ENCODE measurements at places on chromosomes 5 and 9.

GRCh38 chr9:87818308-87818707 lies 64.4 kb upstream of the SPATA31E1 start:
- H3K4me1 ChIP-seq: no peaks in the 10 kb centered on the region
- H3K36me3 ChIP-seq: no peaks in the 10 kb centered on the region
- no peak overlapping the region for H3K27ac ChIP-seq
- no peak overlapping the region for H3K4me3 ChIP-seq

DNA sequence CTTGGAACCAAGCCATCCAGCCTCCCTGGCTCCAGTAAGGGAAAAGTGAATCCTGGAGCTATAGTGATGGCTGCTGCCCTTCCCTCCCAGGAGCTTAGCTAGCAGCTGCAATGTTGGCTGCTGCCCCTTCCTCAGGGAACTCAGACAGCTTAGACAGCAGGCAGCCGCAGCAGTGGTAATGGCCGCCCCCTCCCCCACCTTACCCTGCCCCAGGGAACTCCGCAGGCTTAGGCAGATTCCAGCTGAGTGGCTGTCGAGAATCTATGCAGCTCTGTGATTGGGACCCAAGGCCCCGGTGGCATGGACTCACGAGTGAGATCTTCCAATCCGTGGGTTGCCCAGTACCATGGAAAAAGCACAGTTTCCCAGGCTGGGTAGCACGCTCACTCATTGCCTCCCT lies 378.6 kb downstream of the NNT start:
- H3K4me1 ChIP-seq: no peaks in the 10 kb centered on the region
- no peaks in the 10 kb centered on the region for H3K36me3 ChIP-seq
- DNase-seq: no peak
- H3K27ac ChIP-seq: no peak overlapping the region
- H3K27me3 ChIP-seq: no peaks in the 10 kb centered on the region
- no peak overlapping the region for H3K4me3 ChIP-seq

DNA sequence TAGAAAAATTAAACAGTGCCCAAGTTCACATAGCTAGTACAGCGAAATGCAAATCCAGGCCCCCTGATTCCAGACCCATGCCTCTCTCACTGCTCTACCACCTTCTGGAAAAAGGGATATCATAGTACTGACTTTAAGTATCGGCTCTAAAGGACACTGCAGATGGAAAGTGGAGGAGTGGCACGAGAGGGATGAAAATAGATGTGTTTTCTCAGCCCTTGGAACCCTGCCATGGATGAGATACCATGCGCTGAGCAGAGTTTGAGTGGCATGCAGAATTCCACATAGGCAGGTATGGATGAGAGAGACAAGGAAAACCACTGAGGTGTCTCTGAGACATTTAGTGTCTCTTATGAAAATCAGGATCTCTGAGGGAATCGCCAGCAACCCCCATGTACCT lies 18.8 kb downstream of the CKMT2 start:
- H3K36me3 ChIP-seq: no peaks in the 10 kb centered on the region
- no peaks in the 10 kb centered on the region for H3K4me1 ChIP-seq
- H3K4me3 ChIP-seq: no peak overlapping the region
- no peaks in the 10 kb centered on the region for H3K27me3 ChIP-seq
- no peak overlapping the region for H3K27ac ChIP-seq

- no peaks in the 10 kb centered on the region for H3K36me3 ChIP-seq
- peaks cover 46% of the 10 kb centered on the region for H3K27me3 ChIP-seq
- H3K4me1 ChIP-seq: no peaks in the 10 kb centered on the region
- H3K4me3 ChIP-seq: no peak overlapping the region
- H3K27ac ChIP-seq: no peak overlapping the region
Measured at GRCh38 chr9:93865245-93865644, 89.9 kb downstream of the BARX1 start.

GRCh38 chr5:125171641-125172040 lies 425.2 kb upstream of the ZNF608 start:
- no peak for DNase-seq
- no peak overlapping the region for H3K4me3 ChIP-seq
- H3K27me3 ChIP-seq: no peaks in the 10 kb centered on the region
- no peak overlapping the region for H3K27ac ChIP-seq
- H3K36me3 ChIP-seq: no peaks in the 10 kb centered on the region
- H3K4me1 ChIP-seq: no peaks in the 10 kb centered on the region

GRCh38 chr9:72902268-72902667 lies 50.6 kb downstream of the ALDH1A1 start:
- no peak overlapping the region for H3K27ac ChIP-seq
- no peaks in the 10 kb centered on the region for H3K36me3 ChIP-seq
- no peak overlapping the region for H3K4me3 ChIP-seq
- DNase-seq: no peak
- no peaks in the 10 kb centered on the region for H3K27me3 ChIP-seq
- no peaks in the 10 kb centered on the region for H3K4me1 ChIP-seq

- no peaks in the 10 kb centered on the region for H3K4me1 ChIP-seq
- no peak for DNase-seq
Measured at GRCh38 chr9:81490605-81491331, 198.6 kb downstream of the TLE1 start.

DNA sequence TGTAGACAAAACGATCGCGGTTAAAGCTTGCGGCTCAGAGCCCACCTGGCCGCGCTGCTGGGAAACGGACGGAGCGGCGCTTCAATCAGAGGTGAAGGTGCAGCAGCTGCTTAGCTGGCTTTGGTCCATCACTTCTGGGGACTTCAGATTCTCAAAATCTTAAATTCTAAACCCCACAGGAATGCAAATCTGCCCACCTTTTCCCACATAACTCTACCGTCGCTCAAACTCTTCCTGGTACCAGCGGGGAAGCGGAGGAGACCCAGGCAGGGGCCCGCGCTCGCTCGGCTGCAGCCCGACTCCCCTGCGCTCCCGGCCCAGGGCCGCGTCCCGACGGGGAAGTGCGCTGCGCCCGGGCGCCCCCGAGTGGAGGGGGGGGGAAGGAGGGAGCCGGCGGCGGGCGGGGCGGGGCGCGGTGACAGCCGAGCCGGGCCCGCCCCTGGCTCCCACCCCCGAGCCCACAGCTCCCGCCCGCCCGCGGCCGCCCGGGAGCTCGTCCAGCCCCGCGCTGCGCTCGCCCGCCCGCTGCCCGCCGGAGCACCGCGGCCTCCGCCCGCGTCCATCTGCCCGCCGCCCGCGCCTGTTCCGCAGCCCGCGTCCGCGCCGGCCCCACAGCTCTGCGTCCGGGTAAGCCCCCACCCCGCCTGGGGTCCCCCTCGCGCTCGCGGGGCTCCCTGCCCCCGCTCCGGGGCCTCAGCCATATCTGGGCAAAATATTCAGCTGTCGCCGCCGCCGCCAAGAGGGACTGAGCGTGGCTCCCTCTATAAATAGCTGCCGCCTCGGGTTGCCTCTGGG lies at the start of gene TMOD1:
TSS of gene TMOD1 (plus strand) at position 490 of the 795 bp plus-strand sequence. CDS start 22,523 bp downstream, outside the sequence.
- H3K4me1 ChIP-seq: no peaks in the 10 kb centered on the region
- DNase-seq: no peak
- H3K27me3 ChIP-seq: peaks cover 17% of the 10 kb centered on the region

DNA sequence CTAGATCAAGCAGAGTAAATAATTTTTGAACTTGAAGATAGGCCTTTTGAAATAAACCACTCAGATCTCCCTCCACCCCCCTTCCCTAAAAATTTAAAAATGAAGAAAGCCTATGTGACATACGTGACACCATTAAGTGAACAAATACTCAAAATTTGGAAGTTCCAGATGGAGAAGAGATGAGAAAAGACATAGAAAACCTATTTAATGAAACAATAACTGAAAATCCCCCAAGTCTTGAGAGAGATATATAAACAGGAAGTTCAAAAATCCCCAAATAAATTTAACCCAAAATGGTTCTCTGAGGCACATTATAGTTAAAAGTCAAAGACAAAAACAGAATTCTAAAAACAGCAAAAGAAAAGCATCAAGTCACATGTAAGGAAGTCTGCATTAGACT lies 428.6 kb downstream of the PSAT1 start:
- H3K27ac ChIP-seq: no peak overlapping the region
- no peak overlapping the region for H3K4me3 ChIP-seq
- no peaks in the 10 kb centered on the region for H3K27me3 ChIP-seq
- no peak for DNase-seq

DNA sequence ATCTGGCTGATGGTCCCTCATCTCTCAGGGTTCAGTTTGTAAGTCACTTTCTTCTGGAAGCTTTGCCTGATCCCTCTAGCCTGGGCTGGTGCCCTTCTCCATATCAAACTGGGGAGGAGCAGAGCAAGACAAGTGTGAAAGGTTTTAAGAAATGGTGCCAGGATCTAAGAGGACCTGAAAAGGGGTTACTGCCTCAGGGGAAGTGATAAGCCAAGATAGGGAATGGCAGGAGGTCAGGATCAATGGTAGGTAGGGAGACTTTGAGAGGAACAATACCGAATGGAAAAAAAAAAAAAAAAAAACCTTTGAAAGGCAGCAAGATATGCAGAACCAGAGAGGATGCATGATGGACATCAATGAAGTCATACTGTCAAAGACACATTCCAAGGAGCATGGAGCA lies 67.5 kb upstream of the TLR4 start:
- no peaks in the 10 kb centered on the region for H3K36me3 ChIP-seq
- no peak for DNase-seq
- no peaks in the 10 kb centered on the region for H3K27me3 ChIP-seq
- no peaks in the 10 kb centered on the region for H3K4me1 ChIP-seq
- no peak overlapping the region for H3K4me3 ChIP-seq

DNA sequence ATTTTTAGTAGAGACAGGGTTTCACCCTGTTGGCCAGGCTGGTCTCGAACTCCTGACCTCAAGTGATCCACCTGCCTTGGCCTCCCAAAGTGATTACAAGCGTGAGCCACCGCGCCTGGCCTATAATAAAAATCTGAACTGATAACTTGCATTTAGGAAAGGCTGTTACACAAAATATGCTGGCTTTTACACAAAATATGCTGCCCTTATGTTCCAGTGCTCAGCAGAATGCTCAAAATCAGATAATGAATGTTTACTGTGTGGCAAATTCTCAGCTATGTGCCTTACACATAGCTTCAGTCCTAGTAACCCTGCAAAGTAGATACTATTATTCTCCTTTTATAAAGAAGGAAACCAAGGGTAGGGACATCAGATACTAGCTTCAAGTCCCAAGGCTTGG lies 141.3 kb upstream of the MSX2 start:
- no peaks in the 10 kb centered on the region for H3K36me3 ChIP-seq
- H3K4me1 ChIP-seq: no peaks in the 10 kb centered on the region
- peaks cover 2% of the 10 kb centered on the region for H3K27me3 ChIP-seq
- H3K27ac ChIP-seq: no peak overlapping the region
- no peak for DNase-seq

DNA sequence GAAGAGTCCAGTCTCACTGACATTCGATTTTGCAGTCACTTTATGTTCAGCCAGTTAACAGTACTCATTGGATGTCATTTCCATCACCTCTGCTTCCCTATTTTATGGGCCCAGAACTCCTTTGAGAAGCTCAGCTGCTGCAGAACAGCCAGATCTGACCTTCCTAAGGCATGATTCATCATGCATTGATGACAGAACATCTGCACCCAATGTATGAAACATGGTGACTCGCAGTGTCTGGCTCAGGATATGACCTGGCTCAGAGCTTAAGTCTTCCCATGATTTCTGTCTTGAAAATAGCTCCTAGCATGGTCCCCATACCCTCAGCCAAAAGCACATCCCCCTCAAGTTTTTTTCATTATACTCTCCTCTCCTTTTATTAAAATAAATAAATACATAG lies 92.6 kb upstream of the TRIM32 start:
- H3K4me3 ChIP-seq: no peak overlapping the region
- no peaks in the 10 kb centered on the region for H3K4me1 ChIP-seq
- DNase-seq: no peak
- no peaks in the 10 kb centered on the region for H3K27me3 ChIP-seq

DNA sequence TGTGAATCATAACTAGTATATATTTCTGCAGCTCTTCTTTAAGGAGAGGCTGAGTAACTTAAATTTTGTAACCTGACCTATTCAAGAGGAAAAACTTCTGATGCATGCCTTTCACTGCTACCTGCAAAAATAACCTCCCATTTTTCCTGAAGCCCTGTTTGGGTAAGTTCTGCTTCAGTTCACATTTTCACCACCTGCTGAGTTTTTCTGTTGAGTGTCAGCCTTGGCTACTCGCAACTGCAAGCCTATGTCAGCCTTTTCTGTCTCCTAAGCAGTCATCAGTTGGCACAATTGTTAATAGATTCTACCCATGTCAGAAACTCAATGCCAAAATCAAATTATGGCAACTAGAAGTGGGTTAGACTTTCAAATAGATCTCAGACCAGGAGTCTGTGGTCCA lies 8.2 kb upstream of the TNFAIP8 start:
- H3K27ac ChIP-seq: no peak overlapping the region
- no peak overlapping the region for H3K4me3 ChIP-seq
- H3K27me3 ChIP-seq: no peaks in the 10 kb centered on the region
- peaks cover 17% of the 10 kb centered on the region for H3K36me3 ChIP-seq

- no peak within 1 kb of the TSS for H3K4me3 ChIP-seq
- H3K27me3 ChIP-seq: no peaks in the 10 kb centered on the region
- H3K4me1 ChIP-seq: no peaks in the 10 kb centered on the region
- no peak within 1 kb of the TSS for H3K27ac ChIP-seq
Measured at GRCh38 chr5:132873119-132873929, at the start of gene LEAP2. Gene LEAP2 (plus strand): TSS chr5:132873668. CDS start chr5:132873695, 27 bp downstream.

GRCh38 chr9:93126151-93126781 lies 7.8 kb downstream of the NINJ1 start:
- H3K4me3 ChIP-seq: no peak overlapping the region
- DNase-seq: peak; percentile 51
- H3K4me1 ChIP-seq: peaks cover 75% of the 10 kb centered on the region
- H3K36me3 ChIP-seq: peaks cover 18% of the 10 kb centered on the region
- peak overlapping the region; percentile 67 for H3K27ac ChIP-seq

DNA sequence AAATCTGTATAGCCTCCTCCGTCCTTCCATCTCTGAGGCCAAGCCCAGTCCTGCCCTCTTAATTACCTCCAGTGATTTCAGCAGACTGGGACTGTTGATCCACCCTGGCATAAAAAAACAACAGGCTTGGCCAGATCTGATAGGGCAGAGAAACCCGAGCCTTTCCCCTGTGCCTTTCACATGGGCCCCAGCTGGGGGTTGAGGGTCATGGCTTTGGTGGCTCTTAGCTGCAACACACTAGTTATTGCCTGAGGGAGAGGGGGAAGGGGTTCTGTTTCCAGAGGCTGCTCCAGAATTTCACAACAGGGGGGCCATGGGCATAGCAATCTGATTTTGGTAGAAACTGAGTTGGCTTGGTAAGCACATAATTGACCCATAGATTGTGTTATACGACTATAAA lies 21.2 kb upstream of the PANK3 start:
- no peak for DNase-seq
- H3K27ac ChIP-seq: no peak overlapping the region
- no peak overlapping the region for H3K4me3 ChIP-seq
- H3K4me1 ChIP-seq: no peaks in the 10 kb centered on the region
- H3K36me3 ChIP-seq: no peaks in the 10 kb centered on the region

- peaks cover 14% of the 10 kb centered on the region for H3K27me3 ChIP-seq
- DNase-seq: no peak
- H3K4me1 ChIP-seq: no peaks in the 10 kb centered on the region
- H3K36me3 ChIP-seq: no peaks in the 10 kb centered on the region
Measured at GRCh38 chr9:19032406-19032805, 603 bp downstream of the SAXO1 start.

DNA sequence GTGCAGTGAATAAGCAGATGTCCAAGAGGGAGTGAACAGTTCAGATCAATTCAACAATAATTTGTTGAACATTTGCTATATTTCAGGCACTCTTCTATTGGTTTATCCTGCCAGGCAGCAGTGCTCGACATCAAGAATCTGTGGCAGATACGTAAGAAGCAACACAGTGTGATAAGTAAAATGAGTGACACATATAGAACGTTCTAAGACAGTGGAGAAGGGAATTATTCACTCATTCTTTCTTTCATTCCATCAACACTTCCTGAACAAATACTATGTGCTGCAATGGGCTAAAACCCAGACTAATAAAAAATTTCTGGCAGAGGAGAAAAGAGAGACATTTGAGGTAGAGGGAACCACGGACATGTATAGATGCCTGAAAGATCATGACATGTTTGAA lies 89.9 kb upstream of the GLIS3 start:
- no peak overlapping the region for H3K4me3 ChIP-seq
- no peak for DNase-seq
- no peaks in the 10 kb centered on the region for H3K4me1 ChIP-seq
- H3K27me3 ChIP-seq: no peaks in the 10 kb centered on the region

- no peaks in the 10 kb centered on the region for H3K27me3 ChIP-seq
- H3K27ac ChIP-seq: no peak overlapping the region
Measured at GRCh38 chr9:86714999-86715398, 232.3 kb downstream of the GAS1 start.
